CD4-positive, alpha-beta T cell treated with Interleukin-2 at 100 ng/mL for 4 hours (primary cell): ENCODE measurements at places on chromosomes 12 and 14.

- DNase-seq: no peak
Observed at GRCh38 chr12:76623931-76624330, 64.4 kb upstream of the OSBPL8 start.

DNA sequence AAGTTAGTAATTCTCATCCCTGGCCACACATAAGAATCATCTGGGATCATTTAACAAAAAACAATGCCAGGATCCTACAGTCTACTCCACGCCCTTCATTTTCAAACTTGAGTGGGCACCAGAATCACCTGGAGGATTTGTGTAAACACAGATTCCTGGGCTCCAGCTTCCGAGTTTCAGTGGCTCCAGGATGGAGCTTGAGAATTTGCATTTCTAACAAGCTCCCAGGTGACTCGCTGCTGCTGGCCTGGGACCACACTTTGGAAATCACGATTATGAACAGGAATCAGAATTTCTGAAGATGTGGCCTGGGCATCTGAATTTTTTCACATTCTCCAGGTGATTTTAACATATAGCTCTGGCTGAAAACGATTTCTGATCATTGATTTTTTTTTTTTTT is 234.8 kb downstream of the CACNA1C start:
- no peak for DNase-seq

GRCh38 chr14:89721956-89722355 is 232.6 kb downstream of the EFCAB11 start:
- DNase-seq: no peak

- DNase-seq: no peak
Observed at GRCh38 chr12:62520361-62520760, 53.7 kb downstream of the MON2 start.

GRCh38 chr12:95143621-95144205 is 70.3 kb upstream of the NR2C1 start:
- DNase-seq: no peak

GRCh38 chr14:23895480-23895879 is 58.1 kb upstream of the DHRS4 start:
- no peak for DNase-seq

DNA sequence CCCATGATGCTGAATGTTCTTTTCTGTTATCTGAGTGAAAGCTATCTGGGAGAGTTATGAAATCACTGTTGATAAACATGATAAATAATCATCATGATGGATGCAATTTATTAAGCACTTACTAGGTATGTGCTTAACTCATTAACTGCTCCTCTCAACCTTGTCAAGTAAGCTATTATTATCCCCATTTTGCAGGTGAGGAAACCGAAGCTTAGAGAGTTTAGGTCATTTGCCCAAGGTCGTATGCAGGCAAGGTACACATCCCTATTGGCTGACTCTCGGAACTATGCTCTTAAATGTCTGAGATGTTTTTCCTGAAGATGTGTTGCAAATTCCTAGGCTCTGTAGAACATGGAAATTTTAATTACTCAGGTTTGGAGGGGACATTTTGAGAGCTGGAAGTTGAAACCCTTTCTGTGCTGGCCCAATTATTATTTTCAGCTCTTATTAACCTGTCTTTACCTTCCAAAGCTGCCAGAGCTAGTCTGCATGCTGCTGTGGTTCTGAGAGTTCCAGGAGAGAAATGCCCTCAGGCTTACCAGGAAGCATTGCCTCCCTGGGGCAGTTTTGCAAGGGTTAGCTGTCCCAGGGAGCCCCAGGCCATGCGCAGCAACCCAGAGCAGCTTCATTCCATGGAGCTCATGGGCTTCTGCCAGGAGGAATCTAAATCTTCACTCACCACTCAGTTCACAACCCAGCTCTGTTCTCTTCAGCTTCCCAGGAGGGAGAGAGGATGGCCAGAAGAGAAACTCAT is 55.6 kb upstream of the OAS1 start:
- no peak for DNase-seq

- DNase-seq: no peak
Observed at GRCh38 chr14:93869427-93869826, 57.7 kb upstream of the FAM181A start.

DNA sequence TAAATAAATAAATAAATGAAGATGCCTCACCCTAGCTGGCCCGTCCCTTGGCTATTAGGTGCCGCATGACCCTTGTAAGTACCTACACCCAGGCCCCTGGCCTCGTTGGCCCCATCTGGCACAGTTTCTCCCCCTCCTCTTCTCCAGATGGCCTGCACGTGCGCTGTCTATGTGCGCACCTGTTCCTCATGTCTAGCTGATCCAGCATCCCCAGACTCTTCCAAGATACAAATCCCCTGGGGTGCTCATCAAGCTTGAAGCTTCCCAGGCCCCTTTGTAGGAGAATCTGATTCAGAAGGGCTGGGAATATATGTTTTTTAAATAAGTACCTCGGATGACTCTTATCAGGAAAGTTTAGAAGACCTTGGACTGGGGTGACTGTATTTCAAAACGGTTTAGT is 133.3 kb downstream of the CHST11 start:
- no peak for DNase-seq

GRCh38 chr14:103055695-103056094 is 1.7 kb downstream of the CDC42BPB start:
- no peak for DNase-seq

DNA sequence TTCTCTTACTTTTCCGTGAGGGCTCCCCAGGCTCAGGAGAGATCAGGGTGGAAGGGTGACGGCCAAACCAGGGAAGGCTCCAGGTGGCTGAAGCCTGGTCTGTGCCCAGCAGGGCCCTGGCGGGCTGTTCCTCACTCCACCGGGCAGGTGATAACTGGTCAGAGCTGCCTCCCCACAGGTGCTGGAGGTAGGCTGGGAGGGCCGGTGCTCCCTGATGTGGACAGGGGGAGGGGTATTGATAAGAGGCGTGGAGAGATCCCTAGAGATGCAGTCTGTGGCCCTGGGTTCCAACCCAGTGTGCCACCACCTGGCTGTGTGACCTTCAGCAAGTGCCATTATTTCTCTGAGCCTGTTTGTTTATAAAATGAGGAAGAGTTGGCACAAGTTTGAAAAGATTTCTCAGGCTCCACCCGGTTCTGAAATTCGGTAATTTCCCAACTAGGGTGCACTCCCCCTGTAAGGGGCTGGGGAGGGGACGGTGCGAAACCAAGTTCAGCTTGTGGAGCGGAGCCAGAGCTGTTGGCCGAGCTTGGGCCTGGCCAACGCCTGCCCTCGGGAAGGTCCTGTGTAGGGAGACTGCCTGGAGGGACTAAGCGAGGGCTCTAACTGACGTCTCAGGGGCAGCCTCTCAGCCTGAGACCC is 1.0 kb upstream of the NR4A1 start:
- no peak for DNase-seq

GRCh38 chr12:53492188-53492587 is 7.1 kb downstream of the MAP3K12 start:
- no peak for DNase-seq

- no peak for DNase-seq
Observed at GRCh38 chr12:20549108-20549719, 145.9 kb upstream of the SLCO1C1 start.

DNA sequence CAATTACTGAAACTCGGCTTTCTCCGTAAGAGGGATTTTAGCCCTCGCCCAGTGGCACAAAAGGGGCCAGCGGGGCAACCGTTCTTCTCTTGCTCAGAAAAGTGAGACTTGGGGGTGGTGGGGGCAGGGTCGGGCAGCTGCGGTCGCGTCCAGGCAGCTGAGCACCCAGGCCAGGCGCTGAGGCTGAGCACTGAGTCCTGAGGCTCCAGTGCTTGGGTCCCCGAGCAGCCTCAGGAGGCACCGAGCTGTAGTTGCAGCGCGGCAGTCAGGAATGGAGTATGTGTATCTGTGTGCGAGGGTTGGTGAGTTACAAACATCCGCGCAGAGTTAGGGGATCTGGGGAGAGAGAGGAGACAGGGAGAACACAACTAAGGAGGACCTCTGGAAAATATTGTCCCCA is 4.1 kb upstream of the HOXC6 start:
- no peak for DNase-seq

DNA sequence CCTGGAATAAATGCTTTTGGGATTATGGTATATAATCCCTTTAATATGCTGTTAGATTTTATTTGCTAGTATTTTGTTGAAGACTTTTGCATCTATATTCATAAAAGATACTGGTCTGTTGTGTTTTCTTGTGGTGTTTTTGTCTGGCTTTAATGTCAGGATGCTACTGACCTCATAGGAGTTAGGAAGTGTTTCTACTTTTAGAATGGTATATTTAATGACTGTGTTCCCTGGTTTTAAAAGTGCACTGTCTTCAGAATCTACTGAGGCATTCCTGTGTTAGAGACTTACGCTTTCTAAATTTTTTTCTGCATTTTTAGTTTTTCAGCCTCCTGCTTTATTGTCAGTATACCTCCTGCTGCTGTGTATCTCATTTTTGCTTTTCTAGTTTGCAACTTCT is 51.6 kb downstream of the ARHGAP5 start:
- no peak for DNase-seq

GRCh38 chr12:122333142-122334087 is 67.1 kb upstream of the VPS33A start:
- no peak for DNase-seq

DNA sequence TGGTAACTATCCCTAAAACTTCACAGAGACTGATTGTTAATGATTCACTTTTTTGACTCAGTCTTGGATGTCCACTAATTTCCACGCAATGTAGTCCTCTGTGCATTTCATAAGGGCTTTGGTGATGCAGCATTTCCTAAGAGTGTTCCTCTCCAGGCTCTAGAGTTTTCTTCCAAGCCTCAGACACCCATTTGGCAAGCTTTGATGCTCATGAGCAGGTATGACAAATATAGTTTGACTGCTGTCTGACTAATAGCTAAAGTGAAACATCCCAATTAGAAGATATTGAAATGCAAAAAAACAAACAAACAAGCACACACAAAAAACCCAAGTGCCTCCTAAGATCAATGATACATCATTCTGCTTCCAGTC is 1.5 kb upstream of the VAMP1 start:
- DNase-seq: no peak

GRCh38 chr12:132765361-132765760 is 3.7 kb upstream of the ANKLE2 start:
- DNase-seq: no peak

- DNase-seq: peak; percentile 38
Observed at GRCh38 chr14:55386037-55386808, 25.4 kb downstream of the ATG14 start.

DNA sequence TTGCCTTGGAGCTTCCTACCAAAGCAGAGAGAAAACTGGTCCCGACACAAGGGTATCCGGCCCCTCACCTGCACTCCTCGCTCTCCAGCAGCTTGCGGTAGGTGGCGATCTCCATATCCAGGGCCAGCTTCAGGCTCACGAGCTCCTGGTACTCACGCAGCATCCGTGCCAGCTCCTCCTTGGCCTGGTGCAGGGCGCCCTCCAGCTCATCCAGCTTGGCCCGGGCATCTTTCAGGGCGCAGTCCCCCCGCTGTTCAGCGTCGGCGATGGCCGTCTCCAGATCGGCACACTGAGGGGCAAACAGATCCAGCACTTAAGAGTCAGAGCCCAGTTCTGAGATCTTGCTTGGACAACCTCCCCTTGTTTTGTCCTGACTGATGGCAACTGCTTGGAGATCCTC is 13.7 kb downstream of the KRT72 start:
- no peak for DNase-seq

DNA sequence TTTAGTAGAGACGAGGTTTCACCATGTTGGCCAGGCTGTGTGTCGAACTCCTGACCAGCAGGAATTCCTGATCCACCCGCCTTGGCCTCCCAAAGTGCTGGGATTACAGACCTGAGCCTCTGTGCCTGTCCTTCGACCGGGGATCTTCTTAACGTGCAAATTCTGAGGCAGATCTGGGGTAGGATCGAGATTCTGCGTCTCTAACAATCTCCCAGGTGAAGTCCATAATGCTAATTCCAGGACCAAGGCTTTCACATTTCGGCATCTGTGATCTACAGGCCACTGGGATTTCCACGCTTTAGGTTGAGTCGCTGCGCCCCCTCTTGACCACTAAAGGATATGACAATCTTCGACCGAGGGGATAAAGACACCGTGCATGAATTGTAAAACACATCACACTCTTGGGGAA is 24.8 kb downstream of the FOS start:
- DNase-seq: peak; percentile 79
